ENCODE measurements at places on chromosomes 3 and 15.

DNA sequence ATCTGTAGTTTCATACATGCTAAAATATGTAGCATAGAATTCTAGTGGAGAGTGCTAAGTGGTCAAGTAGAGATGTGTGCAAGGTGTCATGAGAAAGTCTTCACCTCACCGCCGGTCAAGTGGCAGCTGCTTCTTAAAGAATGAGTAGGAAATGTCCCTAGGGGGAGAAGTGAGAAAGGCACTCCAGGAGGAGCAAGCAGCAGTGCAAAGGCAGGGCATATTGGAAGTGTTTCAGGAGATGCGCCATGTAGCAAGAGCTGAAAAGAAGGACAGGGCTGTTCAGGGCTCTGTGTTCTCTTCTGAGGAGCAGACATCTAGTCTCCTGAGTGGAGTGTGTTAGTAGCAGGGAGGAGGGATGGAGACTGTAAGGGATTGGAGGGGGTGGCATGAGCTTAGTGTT is 312.4 kb upstream of the SEMA6D start:
- DNase-seq: no peak

DNA sequence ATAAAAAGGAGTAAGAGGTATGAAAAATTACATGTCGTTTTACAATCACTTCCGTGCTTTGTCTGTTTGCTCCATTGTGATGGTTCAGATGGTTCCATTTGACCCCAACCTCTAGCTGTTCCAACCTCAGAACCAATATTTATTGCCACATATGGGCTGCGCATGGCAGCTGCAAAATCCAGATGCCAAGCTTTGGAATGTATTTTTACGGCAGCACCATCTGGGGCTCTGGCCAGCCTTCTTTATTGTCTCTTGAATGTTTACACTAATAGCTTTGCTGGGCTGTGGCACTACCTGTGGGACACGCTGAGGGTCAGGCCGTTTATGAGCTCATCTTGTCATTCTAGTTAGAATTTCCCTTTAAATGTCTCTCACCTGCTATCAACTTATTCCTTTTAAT is 219.8 kb downstream of the ROBO2 start:
- DNase-seq: no peak

- no peak for DNase-seq
Observed at GRCh38 chr3:4716706-4717362, 223.7 kb downstream of the ITPR1 start.

- no peak for DNase-seq
Observed at GRCh38 chr3:142863010-142863817, 25.7 kb downstream of the PCOLCE2 start.

DNA sequence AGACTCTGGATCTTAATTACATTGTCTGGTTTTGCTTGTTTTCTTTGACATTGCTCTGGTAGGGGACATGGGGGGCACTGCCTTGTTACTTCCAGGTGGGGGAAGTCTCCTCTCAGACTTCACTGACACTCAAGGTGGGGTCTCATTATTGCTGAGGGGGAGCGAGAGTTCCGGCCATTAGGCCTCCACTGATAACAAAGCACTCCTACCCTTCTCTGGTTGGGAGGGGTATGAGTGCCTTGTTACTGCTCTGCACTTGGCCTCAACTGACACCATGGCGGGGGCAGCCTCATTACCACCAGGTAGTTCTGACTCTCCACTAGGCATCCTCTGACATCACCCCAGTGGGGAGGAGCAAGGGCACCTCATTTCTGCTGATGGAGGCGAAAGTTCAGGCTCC is 25.7 kb downstream of the SH3GL3 start:
- no peak for DNase-seq

Measured in OCI-M1 (cell line).